ENCODE measurements at places on chromosomes 2 and 18.

DNA sequence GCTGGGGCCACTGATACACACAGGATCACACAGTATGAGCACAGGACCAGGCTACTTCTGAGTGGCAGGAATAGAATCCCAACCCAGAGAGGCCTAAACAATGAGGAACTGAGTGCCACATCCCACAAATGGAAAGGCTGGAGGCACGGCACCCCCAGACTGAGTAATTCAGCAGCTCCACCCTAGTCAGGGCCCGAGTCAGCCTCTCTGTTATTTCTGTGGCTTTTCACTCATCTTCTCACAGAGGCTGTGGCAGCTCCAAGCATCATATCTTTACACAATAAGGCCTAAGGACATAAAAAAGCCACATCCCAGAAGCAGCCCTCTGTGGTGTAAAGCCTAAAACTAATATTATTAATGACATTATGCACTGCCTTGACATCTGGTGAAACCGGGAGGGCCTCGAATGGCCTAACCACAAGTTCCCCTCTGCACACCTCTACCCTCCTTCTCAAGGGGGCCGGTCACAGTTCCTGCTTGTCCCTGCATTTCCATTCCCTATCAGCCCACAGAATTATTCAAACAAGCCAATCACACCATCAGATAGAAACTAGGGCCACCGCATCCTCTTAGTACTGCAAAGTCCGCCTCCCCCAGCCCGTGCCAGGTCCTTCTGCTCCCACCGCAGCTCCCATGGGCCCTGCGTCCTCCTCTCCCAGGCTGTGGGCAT lies 12.5 kb upstream of the MAL start:
- DNase-seq, result no peak

GRCh38 chr2:24435391-24436316 lies 55.4 kb upstream of the NCOA1 start:
- peak; percentile 18 for DNase-seq

DNA sequence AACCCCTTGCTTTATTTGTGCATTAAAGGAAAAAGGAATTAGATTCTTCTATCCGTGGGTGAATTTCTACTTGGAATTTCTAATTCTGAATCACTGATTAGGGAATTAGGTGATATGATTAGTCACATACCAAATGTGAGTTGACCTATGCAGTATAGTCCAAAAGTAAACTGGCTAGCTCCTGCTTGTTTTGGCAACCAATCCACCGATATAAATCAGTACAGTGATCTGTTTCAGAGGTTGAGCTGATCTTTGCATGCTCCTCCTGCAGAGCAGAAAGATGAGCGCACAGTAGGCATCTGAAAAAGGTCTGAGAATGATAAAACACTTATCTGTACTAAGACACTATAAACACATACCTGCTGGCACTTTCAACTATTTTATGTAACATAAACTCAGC lies 86.6 kb downstream of the LRP1B start:
- no peak for DNase-seq

GRCh38 chr2:85588236-85588635 lies 4.0 kb downstream of the VAMP5 start:
- DNase-seq, result no peak

DNA sequence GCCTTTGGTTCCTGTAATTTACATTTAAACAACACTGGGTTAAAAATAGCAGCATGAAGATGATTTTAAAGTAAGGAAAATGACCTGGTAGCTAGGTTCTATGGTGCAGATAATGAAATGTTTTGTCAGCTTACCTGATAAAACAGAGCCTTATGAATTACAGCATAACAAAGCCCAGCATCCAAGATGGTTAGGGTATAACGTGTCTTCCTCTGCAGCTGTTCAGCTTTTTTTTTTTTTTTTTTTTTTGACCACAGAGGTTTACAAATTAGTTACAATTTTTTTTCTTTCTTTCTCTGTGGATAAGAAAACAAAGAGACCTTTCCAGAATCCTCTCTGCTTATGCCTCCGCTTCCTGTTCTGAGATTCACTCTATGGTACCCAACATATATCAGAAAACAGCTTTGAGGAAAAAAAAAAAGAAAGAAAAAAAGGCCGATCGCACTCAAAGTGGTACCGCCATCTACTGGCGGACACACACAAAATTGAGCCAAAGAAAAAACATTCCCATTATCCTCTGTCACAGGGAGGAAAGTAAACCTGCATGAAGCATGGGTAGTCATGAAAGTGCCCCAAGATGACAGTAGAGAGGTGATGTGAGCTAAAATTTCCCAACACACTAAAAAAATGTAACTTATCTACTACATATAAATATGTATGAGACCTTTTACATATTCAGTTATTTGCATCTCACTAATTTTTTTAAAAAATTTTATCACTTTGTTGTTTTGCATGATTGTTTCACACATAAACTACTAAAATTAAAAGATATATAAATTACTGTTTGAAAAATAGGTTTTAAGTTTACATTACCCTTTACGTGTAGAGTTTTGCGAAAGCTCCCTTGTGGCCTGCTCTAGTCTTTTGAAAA lies at the start of gene SCN3A:
SCN3A (minus strand) TSS at position 362 of the 871 bp plus-strand sequence. CDS start 27,656 bp downstream, outside the sequence.
- no peak for DNase-seq

GRCh38 chr18:34121200-34121721 lies 103.5 kb downstream of the NOL4 start:
- no peak for DNase-seq

DNA sequence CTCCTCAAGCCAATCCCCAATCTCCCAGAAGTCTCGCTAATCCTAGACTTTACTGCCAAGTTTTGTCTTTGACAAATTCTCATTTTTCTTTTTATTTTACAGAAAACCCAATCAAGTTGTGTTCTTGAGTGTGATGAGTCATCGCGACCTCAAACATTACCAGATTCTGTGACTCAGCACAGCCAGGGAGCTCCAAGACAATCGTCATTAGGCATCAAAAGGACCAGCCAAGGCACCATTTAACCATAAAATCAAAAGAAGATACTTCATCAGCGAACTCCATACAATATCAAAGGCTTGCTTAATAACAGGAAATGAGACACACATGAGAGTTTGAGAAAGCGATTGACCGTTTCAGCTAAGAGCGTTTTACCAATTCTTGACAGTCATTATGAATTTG lies 146.2 kb upstream of the AGAP1 start:
- no peak for DNase-seq

GRCh38 chr2:112821142-112821541 lies 15.4 kb downstream of the IL1B start:
- no peak for DNase-seq

DNA sequence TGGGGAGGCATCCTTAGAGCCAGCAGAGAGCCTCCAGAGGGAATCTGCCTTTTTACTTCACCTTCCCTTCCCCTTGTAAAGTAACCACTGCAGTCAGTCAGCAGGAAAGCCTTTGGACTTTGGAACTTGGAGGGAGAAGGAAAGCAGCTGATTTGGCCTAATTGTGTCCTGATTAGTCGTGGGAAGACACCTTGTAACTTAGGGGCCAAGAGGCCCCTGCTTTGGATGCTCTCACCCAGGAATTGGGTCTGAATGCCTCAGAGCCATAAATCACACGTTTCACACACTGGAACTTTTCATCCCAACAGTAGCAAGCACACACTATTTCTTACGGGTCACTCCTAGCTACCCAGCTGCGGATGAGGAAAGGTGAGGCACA lies 81.0 kb upstream of the PPM1B start:
- DNase-seq, result no peak

GRCh38 chr2:127650785-127651380 lies 4.9 kb downstream of the GPR17 start:
- no peak for DNase-seq

DNA sequence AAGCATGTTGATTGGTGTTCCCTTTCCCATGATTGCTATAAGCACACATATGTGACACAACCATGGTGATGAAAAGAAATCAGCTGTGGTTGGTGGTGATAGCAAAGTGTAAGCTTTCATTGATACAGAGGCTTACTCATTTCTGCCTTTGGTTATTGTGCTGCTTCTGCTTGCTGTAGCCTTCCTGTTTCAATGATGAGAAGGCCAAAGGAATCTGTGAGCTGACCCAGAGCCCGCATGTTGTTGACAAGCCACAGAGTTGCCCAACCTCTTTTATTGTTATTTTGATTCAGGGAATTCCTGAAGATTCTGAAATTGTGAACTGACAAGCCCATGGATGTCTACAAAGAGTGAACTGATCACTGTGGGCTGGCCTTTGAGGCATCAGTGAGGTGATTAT lies 164.4 kb downstream of the TMEFF2 start:
- no peak for DNase-seq

DNA sequence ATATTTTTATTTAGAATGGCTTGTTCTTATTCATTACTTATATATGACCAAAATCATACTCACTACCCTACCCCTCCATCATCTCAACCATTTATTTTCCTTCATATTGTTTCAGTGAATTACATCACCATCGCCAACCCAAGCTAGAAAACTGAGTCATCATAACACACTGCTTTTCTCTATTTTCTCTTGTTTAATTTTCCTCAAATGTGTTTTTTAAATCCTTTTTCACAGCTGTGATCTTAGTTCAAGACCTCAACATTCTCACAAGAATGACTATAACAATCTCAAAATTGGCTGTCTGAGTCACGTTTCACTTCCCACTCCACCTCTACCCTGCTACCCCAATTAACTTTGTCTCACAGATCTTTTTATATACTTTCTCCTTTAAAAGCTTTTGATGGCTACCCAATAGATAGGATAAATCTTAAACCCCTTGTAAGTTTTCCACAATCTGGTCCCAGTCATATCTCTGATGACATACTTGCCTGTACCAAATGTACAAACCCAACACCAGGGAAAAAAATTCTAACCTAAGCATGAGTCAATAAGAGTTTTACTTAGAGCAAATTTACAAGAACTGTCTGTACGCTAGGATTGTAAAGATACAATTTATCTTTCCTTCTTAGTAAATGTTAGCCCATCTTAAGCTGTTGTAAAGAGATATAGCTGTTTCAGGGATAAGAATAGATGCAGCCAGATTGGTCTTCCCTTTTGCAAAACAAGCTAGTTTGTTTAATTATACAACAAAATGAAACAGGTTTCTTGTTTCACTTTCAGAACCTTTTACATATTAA lies 635.1 kb upstream of the SLC39A10 start:
- DNase-seq, result no peak

- no peak for DNase-seq
These were observed 121.3 kb downstream of the BCL2 start for GRCh38 chr18:63198098-63198760.

DNA sequence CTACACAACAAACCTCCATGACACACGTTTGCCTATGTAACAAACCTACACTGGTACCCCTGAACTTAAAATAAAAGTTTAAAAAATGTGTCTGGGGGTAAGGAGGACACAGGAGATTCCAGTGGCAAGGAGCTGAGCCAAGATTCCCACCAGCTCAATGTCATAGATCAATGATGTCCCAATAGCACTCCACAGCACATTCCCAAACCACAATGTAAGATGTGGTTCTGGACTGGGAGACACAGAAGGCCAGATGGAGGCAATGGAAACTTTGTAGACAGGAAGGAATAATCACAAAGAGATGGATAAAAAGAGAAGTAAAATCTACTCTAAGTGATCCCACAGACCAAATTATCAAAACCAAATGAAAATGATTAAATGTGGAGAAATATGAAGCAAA lies 312.4 kb upstream of the SOX11 start:
- no peak for DNase-seq

DNA sequence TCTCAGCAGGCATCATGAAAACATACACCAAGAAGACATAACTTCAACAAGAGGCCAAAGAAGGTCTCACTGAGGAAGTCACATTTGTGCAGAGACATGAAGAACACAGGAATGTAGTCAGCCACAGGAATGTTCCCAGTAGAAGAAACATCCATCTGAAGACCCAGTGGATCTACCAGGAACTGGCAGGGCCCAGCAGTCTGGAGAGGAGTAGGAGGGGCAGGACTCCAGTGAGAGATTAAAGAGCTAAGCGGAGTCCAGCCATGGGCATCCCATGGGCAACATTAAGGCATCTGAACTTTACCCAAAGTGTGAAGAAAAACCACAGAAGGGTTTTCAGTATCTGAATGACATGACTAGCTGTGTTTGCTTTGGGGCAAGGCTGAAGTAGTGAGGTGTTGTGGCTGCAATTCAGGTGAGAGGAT lies 103.1 kb downstream of the UPP2 start:
- no peak for DNase-seq

- no peak for DNase-seq
These were observed 102.6 kb downstream of the HDAC4 start for GRCh38 chr2:239298116-239298804.

DNA sequence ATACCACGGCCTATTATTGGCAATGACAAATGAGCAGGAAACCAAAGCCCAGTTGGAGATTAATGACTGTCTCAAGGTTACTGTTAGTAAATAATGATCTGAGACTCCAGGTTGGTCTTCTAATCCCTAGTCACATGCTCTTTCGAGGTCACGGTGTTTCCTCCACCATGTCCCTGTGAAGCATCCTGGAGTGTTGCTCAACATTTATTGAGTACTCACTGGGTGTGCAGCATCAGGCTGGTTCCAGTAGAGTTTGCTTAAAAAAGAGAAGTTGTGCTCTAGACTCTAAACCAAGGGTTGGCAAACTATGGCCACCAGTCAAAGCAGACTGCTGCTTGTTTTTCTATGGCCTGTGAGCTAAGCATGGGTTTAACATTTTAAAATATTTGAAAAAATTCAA lies 263.8 kb upstream of the ATP5MC3 start:
- DNase-seq, result no peak

DNA sequence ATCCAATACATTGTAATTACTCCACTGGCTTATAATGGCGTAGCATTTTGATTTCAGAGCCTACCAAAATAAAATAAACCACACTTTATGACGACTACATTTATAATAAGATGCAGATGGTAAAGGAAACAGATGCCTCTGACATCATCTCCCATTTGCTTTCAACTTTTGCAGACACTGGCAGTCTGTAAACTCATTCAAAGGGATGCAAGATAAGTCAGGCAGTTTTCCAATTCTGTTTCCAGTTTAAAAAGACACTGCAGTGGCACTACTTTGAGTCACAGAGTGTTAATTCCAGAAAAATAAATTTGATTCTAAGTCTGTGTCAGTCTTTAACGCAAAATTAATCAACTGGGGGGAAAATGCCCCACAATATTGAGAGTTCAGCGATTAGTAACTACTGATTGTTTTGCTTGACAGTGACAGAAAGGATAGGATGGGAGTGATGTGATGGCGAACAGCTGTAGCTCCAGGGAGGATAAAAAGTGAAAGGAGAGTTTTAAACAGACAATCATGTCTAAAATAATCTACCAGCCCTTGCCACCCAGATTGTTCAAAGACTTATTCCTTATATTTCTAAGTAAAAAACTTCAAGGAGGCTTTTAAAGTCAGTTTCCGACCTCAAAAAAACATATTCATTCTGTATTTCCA lies 6.7 kb downstream of the DSEL start:
- no peak for DNase-seq

GRCh38 chr2:71896385-71897136 lies 251.1 kb downstream of the CYP26B1 start:
- no peak for DNase-seq

- DNase-seq, result no peak
These were observed 8.4 kb upstream of the HNRNPLL start for GRCh38 chr2:38610851-38611801.

DNA sequence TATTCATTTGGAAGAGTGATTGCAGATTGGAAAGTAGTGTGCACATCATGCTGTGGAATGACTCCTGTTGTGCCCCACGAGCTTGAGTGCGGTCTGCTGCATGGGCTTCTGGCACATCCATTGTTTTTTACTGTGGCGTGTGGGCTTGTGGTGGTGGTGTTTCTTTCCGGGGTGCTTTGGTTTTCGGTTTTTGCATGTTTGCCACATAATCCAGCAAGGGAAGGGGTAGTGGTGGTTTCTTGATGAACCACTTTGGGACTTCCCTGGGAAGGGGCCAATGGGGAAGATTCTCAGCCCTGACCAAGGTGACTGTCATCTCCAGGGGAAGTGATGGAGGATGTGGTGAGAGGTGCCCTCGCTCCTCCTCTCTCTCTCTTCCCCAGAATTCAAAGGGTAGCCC lies 57.0 kb downstream of the COA5 start:
- no peak for DNase-seq

- no peak for DNase-seq
These were observed at the start of gene ELOA2 for GRCh38 chr18:47035156-47035671. TSS of gene ELOA2 (minus strand) at chr18:47035621. CDS start at chr18:47035264, 357 bp downstream.
